ENCODE measurements at places on chromosomes 1 and 21.

DNA sequence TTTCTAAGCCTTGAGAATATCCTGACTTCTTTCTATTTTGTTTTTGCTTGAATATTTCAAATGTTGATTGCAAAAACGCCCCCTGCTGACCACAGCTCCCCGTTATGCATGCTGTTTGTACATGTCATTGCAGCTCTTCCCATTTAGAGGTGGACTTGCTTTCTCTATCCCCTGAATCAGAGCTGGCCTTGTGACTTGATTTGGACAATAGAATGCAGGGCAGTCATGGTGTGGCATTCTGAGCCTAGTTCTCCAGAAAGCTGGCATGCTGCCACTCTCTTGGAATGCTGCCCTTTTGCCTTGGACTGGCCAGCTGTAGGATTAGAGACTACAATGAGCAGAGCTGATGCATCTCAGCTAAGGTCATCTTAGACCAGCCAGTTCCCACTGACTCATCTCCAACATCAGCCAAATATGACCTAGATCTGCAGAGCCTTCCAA, 1561.5 kb downstream of the MRPL39 start:
- no peak for DNase-seq

GRCh38 chr1:152783095-152783494, 3.0 kb upstream of the LCE1E start:
- DNase-seq, result no peak

DNA sequence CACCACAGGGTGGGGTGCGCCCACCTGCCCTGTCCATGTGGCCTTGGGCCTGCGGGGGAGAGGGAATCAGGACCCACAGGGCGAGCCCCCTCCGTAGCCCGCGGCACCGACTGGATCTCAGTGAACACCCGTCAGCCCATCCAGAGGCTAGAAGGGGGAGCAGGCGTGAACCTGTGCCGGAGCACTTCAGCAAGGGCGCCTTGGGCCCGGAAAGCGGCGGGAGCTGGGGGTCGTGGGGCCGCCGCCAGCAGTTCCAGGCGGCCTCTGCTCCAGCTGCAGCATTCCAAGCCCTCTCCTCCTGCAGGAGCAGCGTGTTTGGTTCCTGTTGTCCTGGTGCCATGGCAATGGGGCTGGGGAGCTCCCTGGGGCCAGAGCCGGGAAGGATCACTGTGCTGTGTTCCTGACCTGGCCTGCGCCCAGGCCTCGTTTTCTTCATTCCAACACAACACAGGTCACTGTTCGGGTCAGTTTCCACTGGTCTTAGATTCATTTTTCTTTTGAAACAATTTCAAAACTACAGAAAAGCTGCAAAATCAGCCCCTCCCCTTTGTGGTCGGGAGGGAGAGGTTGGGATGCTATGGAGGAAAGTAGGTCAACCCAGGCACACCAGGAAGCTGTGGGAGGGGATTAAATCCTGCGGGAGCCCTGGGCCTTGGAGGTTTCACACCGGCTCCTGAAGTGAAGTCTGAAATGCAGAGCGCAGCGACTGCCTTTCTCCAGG, 18.8 kb downstream of the SLX9 start:
- no peak for DNase-seq

DNA sequence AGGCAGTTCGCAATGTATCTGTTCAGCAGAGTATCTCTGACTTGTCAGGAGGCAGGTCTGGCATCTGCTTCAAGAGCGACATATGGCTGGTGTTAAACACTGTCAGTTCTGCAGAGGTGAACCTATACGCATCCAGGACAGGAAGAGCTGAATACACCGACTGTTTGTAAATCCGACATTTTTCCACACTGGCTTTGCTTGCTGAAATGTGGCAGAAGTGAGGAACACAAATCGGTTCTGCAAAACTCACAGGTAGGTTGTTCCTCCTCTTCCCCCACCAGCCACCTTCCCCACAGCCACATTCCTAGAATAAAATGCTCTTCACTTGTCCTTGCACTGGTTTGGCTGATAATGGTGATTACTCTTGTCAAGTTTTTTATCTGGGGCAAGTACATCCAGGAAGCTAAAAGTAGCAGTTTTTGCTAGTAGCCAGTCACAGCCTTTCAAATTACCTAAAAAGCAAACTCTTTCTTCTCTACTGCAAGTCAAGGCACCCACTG, 289.2 kb downstream of the GRIK1 start:
- DNase-seq, result no peak

- DNase-seq, result no peak
These were observed 474.4 kb upstream of the NR5A2 start for GRCh38 chr1:199553104-199553503.

DNA sequence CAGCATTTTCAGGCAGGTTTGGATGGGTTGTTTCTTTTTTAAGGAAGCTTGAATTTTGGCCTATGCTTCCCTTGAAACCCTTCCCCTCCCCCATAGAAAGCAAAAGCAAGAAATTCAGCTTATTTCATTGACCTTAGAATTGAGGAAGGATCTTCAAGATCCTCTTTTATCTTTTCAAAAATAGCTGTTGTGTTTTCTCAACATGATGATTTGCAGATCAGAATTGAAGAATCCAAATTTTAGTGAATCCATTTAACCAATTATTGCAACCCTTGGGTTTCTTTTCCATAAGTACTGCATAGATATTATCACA, 73.7 kb downstream of the LRRC8C start:
- no peak for DNase-seq

GRCh38 chr1:153375511-153375910, at the start of gene S100A12:
TSS of gene S100A12 (minus strand) at chr1:153375621. CDS start at chr1:153374592, 1,029 bp downstream.
- no peak for DNase-seq

DNA sequence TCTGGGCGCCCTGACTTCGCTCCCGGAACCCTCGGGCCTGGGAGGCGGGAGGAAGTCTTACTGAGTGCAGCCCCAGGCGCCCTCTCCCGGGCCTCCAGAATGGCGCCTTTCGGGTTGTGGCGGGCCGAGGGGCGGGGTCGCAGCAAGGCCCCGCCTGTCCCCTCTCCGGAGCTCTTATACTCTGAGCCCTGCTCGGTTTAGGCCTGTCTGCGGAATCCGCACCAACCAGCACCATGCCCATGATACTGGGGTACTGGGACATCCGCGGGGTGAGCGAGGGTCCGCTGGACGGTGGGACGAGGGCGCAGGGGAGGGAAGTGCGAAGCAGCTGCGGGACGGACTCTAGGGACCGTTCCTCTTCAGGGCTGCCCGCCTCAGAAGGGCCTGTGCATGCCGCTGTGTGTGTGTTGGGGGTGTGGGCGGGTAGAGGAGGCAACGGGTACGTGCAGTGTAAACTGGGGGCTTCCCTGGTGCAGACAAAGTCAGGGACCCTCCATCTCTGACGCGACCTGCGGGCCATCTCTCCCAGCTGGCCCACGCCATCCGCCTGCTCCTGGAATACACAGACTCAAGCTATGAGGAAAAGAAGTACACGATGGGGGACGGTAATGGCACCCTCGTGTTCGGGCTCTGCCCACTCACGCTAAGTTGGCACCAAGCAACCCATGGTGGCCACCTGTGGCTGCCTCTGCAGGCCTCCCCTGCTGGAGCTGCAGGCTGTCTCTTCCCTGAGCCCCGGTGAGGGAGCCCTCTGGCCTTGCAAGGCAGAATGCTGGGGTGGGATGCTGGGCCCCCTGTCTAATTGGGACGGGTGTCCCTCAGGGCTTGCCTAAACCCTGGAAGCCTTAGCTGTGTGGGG, at the start of gene GSTM1:
Gene GSTM1 (plus strand): TSS at position 177 of the 859 bp plus-strand sequence. CDS start 57 bp downstream, at position 234.
- DNase-seq, result no peak

DNA sequence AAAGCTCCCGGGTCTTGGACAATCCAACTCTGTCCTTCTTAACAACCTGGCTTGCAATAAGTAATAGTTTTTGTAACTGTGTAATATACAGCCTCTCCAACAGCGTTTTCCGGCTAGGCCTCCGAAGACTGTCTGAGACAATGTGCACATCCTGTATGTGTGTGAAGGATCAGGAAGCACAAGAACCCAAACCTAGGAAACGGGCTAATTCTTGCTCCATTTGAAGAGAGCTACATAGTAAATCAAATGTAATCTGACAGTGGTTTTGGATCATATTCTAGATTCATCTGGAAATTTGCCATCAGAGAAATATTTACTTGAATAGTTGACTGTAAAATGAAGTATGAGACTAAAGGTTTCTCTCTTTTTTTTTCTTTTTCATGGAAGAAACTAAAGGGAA, 1.2 kb downstream of the GPR52 start:
- no peak for DNase-seq

GRCh38 chr1:4596486-4596885, 57.9 kb upstream of the AJAP1 start:
- DNase-seq, result no peak

- no peak for DNase-seq
These were observed 54.0 kb downstream of the COLGALT2 start for GRCh38 chr1:183983371-183984105.

GRCh38 chr1:1630191-1630964, 1.6 kb upstream of the MMP23B start:
- no peak for DNase-seq

- no peak for DNase-seq
These were observed 76.4 kb upstream of the ZBTB18 start for GRCh38 chr1:243974451-243975292.

DNA sequence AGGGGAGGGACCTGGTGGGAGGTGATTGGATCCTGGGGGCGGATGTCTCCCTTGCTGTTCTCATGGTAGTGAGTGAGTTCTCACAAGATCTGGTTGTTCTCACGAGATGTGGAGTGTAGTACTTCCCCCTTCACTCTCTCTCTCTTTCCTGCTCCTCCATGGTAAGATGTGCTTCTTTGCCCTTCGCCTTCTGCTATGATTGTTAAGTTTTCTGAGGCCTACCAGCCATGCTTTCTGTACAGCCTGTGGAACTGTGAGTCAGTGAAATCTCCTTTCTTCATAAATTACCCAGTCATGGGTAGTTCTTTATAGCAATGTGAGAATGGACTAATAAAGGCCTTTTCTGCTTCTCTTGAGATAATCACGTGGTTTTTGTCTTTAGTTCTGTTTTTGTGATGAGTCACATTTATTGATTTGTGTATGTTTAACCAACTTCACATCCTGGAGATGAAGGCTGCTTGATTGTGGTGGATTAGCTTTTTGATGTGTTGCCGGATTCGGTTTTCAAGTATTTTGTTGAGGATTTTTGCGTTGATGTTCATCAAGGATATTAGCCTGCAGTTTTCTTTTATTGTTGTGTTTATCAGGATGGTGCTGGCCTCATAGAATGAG, 45.5 kb downstream of the RABGAP1L start:
- DNase-seq, result no peak

DNA sequence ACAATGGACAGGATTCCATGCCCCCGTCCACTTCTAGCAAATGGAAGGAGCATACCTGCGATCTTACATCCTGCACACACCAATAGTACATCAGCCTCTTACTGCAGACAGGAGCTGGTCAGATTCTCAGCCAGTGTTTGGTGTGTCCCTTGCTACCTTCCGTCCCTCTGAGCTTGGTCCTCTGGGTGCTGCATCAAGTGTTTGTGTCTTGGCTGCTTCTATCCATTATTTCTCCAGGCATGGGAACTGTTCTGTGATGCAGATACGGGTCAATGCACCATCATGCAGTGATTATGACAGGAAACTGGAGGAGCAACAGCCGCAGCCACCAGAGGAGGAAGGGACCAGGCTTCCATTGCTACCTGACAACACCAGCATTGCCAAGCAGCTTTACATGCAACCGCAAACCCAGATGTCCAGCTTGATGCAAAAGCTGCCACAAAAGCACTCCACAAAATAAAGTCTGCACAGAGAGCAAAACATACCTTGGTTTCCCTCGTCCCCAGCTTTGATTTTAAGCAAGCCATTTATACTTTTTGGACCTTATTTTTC, 21.9 kb upstream of the OVAAL start:
- no peak for DNase-seq

- DNase-seq, result peak; percentile 62
These were observed 20.6 kb upstream of the CENPF start for GRCh38 chr1:214582289-214582891.

DNA sequence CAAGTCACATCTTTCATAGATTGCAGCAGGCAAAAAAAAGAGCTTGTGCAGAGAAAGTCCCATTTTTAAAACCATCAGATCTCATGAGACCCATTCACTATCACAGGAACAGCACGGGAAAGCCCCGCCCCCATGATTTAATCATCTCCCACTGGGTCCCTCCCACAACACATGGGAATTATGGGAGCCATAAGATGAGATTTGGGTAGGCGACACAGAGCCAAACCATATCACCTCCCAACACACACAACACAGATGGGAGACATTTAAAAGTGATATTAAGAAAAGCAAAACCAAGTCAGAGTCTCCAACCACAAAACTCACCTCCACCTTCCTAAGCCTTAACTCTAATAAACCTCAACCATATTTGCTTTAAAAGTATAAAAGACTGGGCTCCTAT, 61.5 kb upstream of the TIAM1 start:
- no peak for DNase-seq

DNA sequence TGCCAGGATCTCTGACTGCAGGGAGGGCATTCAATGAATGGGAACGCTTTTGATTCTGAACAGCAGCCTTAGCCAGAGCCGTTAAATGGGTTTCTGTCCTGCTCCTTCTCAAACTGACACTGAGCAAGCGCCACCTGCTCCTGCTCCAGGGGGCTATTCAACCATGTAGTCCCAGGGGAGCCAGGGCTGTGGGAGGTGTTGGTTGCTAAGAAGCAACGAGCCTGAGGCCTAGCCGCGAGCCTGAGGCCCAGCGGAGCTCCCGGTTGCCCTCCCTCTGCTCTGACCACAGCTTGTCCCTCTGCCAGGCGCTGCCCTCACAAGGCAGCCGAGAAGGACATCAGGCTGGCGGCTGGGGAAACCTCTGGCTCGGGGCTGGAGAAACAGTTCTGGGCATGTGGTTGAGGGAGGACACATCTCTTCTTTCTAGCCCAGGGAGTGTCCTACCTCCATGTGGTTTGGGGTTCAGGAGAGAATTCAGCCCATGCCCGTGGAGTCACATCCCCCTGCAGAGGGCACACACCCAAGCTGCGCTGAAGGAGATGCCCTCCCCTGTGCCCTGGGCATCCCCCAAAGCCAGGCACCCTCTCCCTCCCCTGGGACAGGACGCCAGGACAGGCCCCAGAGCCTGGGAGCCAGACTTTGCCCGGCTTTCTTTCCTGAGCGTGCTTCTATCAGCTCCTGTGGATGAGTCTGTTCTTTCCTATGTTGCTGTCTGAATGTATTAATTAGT, 18.0 kb downstream of the PCP4 start:
- no peak for DNase-seq

GRCh38 chr1:59078070-59078800, 218.7 kb upstream of the FGGY start:
- DNase-seq, result peak; percentile 52

DNA sequence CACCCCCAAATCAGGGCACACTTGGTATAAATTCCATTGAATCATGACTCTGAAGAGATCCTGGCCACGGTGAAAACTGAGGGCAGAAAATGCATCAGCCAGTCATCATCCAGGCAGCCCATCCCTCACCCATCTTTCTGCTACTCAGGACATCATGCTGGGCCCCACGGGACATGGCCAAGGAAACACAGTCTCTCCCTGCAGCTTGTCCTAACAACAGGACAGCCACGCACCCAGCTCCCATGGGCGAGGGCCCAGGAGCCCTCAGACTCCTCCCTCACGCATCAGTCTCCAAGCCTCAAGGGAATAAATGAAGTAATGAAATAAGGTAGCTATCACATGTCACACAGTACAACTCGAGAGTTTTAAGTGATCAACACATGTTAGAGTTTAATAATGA, 37.8 kb downstream of the ELK4 start:
- no peak for DNase-seq

GRCh38 chr1:226946841-226947240, 6.7 kb downstream of the COQ8A start:
- DNase-seq, result no peak
